ENCODE measurements at places on chromosomes 12 and 14. TPM values are rescaled to one million over a fixed set of nuclear protein-coding genes. Genes with fewer than 3 reads are reported as not detected.

The NXPH4 gene
- polyA plus RNA-seq: 0.92 TPM

The DAO gene
- polyA plus RNA-seq: not detected

The KRT85 gene
- not detected for polyA plus RNA-seq

The CMA1 gene
- not detected for polyA plus RNA-seq

The GALNT16 gene
- 5.9 TPM for polyA plus RNA-seq

The INHBC gene
- 0.30 TPM for polyA plus RNA-seq

The C12orf60 gene
- 1.2 TPM for polyA plus RNA-seq

The SPIC gene
- not detected for polyA plus RNA-seq

The CEBPE gene
- 0.05 TPM for polyA plus RNA-seq

The SLC35F4 gene
- polyA plus RNA-seq: not detected

The B4GALNT1 gene
- polyA plus RNA-seq: 2.3 TPM

The RPGRIP1 gene
- 0.35 TPM for polyA plus RNA-seq

The EGLN3 gene
- 10.6 TPM for polyA plus RNA-seq

The SLC7A8 gene
- 181 TPM for polyA plus RNA-seq

The MMP17 gene
- 55.7 TPM for polyA plus RNA-seq

The COX8C gene
- polyA plus RNA-seq: not detected

The NOVA1 gene
- polyA plus RNA-seq: 4.9 TPM

The KCNH5 gene
- polyA plus RNA-seq: 0.24 TPM

The ACOT2 gene
- polyA plus RNA-seq: 5.2 TPM

The MGST1 gene
- polyA plus RNA-seq: 268 TPM

The KLRK1 gene
- not detected for polyA plus RNA-seq

The GYS2 gene
- polyA plus RNA-seq: not detected

The PTPN21 gene
- polyA plus RNA-seq: 8.2 TPM

The NKX2-1 gene
- not detected for polyA plus RNA-seq

The BMP4 gene
- polyA plus RNA-seq: 2.3 TPM

The CPNE6 gene
- 0.05 TPM for polyA plus RNA-seq

The HCAR3 gene
- not detected for polyA plus RNA-seq

The MDP1 gene
- polyA plus RNA-seq: 25.3 TPM

The JPH4 gene
- 35.0 TPM for polyA plus RNA-seq

The STAB2 gene
- polyA plus RNA-seq: not detected

The RIPK3 gene
- polyA plus RNA-seq: 0.24 TPM

The TMEM263 gene
- polyA plus RNA-seq: 3.4 TPM

The LRCOL1 gene
- not detected for polyA plus RNA-seq

The NELL2 gene
- polyA plus RNA-seq: 56.8 TPM

The SLCO1A2 gene
- 6.7 TPM for polyA plus RNA-seq

The RFLNA gene
- polyA plus RNA-seq: 9.3 TPM

The EMP1 gene
- 0.17 TPM for polyA plus RNA-seq

The PTPRB gene
- polyA plus RNA-seq: 0.14 TPM

The NPFF gene
- not detected for polyA plus RNA-seq

The TCL1B gene
- polyA plus RNA-seq: 11.5 TPM

The TEX22 gene
- polyA plus RNA-seq: 0.67 TPM

Measured in H1 (cell line).